Gastroesophageal sphincter (tissue), 4 donors: ENCODE measurements at places on chromosomes 3 and 15.

GRCh38 chr15:41810651-41811431, 17.1 kb upstream of the JMJD7 start:
- no peak for ATAC-seq

- ATAC-seq, result no peak
These were observed 10.4 kb downstream of the SLC12A8 start for GRCh38 chr3:125202197-125202596.

GRCh38 chr15:68475449-68475848, 43.5 kb upstream of the ITGA11 start:
- ATAC-seq, result no peak

DNA sequence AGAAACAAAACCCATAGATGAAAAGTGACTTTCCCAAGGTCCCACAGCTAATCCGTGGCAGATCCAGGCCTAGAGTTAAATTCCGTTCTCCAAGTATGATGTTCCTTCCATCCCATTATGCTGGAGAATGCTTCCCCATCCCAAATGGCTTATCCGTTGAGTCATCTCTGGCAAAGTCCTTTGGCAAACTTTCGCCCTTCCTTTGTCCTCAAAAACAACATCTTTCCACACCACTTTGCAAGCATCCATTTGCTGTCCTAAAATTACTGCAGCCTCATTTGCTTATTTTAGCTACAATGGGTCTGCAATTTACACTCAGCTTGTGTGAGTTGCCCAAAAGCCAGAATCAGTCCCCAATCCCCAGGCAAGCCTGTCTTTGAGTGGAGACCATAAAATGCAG, 304.0 kb upstream of the TLE3 start:
- ATAC-seq, result peak; percentile 68

- peak; percentile 69 for ATAC-seq
These were observed 22.1 kb downstream of the ACKR2 start for GRCh38 chr3:42831321-42831713.

DNA sequence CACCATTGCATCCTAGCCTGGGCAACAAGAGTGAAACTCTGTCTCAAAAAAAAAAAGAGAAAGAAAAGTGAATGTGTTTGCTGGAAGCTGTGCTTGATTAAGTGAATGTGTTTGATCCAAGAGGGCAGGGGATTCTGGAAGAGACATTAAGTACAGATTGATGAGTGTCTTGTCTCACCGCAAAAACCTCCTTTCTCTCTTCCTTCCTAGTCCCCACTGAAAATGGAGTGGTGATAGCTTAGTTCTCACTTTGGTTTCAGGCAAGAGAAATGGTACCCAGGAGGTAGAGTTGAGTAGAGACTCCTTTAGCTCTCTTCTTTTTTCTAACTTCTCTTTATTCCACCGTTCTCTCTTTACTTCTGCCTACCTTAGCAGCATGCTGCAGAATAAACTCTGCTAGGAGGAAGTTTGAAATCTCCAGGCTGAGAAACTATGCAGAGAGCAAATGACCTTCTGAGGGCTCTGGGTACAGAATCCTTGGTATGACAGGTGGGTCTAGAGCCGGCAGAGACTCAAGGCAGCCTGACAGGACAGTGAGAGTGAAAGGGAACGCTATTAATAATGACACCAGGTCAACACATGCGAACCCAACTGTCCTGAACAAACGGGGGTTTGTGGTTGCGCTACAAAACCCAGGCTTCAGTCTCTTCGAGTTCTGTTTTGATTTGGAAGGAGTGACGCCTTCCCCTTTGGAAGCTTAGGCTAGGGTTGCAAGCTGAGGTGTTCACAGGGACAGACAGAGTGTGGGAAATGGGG, 74.9 kb downstream of the SMAD3 start:
- no peak for ATAC-seq

DNA sequence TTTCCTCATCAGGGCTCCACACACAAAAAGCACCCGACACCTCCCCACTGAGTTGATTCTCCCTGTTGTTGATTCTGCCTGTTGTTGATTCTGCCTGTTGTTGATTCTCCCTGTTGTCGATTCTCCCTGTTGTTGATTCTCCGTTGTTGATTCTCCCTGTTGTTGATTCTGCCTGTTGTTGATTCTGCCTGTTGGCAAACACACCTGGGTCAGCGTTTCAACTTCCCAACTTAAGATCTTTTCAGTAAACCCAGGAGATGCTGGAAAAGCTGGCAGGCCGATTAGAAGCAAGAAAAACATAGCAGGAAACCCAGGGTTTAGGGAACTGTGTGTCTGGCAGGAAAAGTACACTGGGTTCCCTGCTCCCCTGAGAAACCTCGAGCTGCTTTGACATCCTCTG, 47.9 kb downstream of the TNK2 start:
- ATAC-seq, result no peak

GRCh38 chr3:52388933-52389332, 56.0 kb downstream of the SEMA3G start:
- no peak for ATAC-seq

- ATAC-seq, result no peak
These were observed 10.9 kb downstream of the PLCD1 start for GRCh38 chr3:38018296-38019266.

GRCh38 chr3:16720367-16720940, 115.2 kb upstream of the DAZL start:
- no peak for ATAC-seq

DNA sequence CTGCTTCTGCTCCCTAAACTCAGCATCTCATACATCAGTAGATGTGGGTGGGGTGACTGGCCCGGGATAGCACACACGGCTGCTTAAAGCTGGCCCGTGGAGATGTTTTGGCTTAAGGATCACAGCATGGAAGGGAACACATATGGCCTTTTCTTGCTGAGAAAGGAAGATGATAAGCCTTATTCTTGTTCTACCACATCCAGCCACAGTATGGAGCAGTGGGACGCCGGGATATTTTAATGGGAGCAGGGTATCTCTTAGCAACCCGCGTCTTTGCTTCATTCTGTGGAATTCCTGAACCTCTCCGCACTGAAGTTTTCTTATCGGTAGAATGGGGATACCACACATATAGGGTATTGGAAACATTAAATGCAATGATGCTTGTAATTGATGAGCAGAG, 94.1 kb upstream of the PROK2 start:
- ATAC-seq, result no peak

GRCh38 chr3:13497386-13497785, 17.3 kb downstream of the HDAC11 start:
- no peak for ATAC-seq

DNA sequence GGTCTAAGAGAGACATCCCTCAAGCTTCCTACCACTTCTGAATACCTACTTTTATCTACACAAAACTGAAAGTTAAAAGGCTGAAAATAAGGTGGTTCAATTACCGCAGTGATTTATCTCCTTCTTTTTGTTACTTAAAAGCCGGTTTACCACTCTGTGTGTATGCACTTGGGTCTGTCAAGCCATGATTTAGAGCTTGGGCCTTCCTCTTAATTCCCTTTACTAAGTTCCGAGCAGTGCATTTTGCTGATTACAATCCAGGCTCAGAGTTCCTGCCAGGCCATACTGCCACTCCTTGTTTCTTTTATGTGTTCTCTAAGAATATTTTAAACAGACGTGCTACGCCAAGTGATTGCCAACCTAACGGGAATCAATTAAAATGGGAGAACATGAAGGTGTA, 16.5 kb downstream of the KCTD6 start:
- ATAC-seq, result no peak

DNA sequence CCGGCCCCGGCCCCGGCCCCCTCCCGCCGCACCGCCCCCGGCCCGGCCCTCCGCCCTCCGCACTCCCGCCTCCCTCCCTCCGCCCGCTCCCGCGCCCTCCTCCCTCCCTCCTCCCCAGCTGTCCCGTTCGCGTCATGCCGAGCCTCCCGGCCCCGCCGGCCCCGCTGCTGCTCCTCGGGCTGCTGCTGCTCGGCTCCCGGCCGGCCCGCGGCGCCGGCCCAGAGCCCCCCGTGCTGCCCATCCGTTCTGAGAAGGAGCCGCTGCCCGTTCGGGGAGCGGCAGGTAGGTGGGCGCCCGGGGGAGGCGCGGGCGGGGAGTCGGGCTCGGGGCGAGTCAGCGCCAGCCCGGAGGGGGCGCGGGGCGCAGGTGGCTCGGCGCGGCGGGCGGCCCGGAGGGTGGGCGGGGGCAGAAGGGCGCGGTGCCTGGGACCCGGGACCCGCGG, 352 bp downstream of the CHRD start:
- peak; percentile 80 for ATAC-seq

GRCh38 chr15:74983725-74984231, 11.6 kb upstream of the SCAMP5 start:
- ATAC-seq, result no peak

- ATAC-seq, result no peak
These were observed 48.0 kb upstream of the APEH start for GRCh38 chr3:49626101-49626581.
